ENCODE measurements at places on chromosomes 12 and 14.
A peak's percentile ranks its signal among the peaks of the same experiment; 100 is the strongest.

GRCh38 chr14:65396082-65396910 lies 16.2 kb upstream of the FUT8 start:
- no peak for DNase-seq

GRCh38 chr12:52442600-52443061 lies 8.5 kb upstream of the KRT75 start:
- DNase-seq, result peak; percentile 25

GRCh38 chr14:102579696-102580549 lies 12.5 kb upstream of the RCOR1 start:
- DNase-seq, result peak; percentile 81

- DNase-seq, result no peak
These were observed 17.4 kb downstream of the TAMALIN start for GRCh38 chr12:52023976-52024688.

- no peak for DNase-seq
These were observed 3.8 kb upstream of the SHMT2 start for GRCh38 chr12:57225680-57226210.

GRCh38 chr14:89302396-89302950 lies 114.6 kb downstream of the FOXN3 start:
- no peak for DNase-seq

DNA sequence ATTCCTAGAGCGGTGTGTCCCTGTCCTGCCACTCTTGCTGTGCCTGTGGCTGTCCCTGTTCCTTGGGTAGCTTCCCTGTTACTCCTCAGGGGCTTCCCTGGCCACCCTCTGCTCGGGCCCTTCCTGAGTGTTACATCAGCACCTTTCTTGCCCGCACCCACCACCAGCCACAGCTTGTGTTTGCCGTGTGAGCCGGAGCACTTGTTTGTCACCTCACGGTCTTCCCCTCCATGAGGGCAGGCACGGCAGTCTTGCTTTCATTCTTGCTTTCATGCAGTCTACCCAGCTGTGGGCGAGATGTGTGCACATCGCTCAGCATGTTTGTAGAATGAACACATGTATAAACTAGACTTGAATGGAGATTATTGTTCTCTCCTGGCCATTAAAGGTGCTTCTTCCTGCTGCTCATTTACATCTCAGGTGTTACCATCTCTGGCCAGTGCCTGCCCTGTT lies 42.0 kb downstream of the TRAF3 start:
- peak; percentile 25 for DNase-seq

GRCh38 chr14:101858791-101859537 lies 97.5 kb downstream of the PPP2R5C start:
- no peak for DNase-seq

- DNase-seq, result no peak
These were observed 52.5 kb upstream of the FOXN3 start for GRCh38 chr14:89469210-89470198.

DNA sequence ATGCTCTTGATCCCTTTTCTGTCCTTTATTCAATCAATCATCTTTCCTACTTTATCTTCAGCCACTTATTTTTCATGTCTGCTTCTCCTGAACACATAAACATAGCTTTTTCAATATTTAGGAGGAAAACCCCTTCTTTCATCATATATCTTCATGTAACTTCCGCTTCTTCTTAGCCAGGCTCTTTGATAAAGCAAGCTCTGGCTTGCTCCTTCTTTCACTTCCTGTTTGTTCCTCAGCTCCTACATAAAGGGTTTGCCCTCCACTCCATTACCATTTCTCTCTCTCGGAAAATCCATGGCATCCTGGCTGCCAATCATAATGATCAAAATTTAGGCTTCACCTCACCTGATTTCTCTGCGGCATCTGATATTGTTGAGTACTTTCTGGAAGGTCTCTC lies 33.7 kb upstream of the HELB start:
- DNase-seq, result no peak

DNA sequence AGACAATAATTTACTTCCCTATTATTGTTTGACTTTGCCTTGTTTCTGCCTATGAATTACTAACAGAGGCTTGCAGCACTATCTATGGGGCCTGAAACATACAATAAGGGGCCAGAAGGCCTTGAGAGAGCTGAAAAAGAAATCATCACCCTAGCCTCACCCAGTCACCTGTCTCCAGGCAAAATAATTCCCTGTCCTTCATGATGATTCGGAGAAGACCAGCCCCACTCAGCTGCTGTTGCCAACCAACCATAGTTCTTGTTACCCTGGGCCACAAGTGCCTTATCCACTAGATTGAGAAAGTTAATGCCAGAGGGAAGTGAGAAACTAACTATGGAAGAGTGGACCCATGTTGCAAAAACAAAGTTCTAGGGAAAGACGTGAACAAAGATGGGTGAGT lies 97.1 kb downstream of the ARF6 start:
- DNase-seq, result no peak

DNA sequence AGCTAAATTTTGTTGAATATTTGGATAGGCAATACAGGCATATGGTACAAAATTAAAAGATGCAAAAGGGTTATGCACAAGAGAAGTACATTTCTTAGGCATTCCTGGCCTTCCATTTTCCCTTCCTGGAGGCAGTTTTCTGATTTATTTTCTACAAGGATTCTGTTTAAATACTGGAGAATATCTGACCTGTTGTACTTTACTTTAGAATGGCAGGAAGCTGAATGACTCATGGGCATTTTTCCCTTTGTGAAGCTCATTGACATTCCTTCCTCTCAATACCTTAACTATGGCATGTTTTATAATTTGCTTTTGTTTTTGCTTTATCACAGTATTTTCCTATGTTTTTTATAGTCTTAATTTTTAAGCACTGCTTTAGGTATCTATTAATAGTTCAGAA lies 62.7 kb downstream of the RCOR1 start:
- no peak for DNase-seq

- DNase-seq, result no peak
These were observed 37.9 kb downstream of the PTPN21 start for GRCh38 chr14:88516861-88517357.

DNA sequence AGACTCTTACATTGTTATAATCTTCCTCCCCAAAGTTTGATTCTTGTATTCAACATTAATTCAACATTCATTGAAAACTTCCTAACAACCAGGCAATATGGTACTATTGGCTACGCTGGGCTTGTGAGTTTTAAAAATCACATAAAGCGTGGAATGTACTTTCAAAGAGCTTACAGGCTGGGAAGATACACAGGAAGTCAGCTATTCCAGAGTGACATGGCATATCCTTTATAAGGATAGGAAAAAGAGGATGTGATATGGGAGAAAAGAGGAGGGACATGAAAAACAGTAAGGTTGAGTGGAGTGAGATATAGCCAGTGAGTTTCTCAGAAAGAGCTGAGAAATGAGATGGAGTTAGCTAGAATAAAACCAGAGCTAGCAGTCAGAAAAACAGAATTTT lies 103.6 kb upstream of the ATF7IP start:
- no peak for DNase-seq
